ENCODE measurements at places on chromosomes 2 and 18.
A peak's percentile ranks its signal among the peaks of the same experiment; 100 is the strongest.

GRCh38 chr2:120331903-120332302, 14.0 kb upstream of the INHBB start:
- DNase-seq, result no peak

DNA sequence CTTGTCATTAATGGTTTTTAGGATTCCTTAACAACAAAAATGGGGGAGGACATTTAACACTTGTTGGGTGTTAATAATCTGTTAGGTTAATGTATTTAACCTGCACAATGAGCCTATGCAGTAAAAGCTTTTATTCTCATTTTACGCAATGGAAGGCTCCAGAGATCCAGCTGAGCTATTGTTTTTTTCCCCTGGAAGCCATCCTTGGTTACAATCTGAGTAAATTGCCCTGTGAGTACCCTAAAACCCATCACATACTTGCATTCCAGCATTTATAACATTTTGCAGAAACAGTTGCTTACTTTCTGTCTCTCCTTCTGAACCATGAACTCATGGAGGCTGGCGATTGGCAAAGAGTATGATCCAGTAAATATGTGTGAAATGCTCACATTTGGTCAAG, 30.2 kb upstream of the DOCK10 start:
- DNase-seq, result no peak

- DNase-seq, result no peak
Measured at GRCh38 chr2:42659609-42660008, 91.2 kb downstream of the MTA3 start.

DNA sequence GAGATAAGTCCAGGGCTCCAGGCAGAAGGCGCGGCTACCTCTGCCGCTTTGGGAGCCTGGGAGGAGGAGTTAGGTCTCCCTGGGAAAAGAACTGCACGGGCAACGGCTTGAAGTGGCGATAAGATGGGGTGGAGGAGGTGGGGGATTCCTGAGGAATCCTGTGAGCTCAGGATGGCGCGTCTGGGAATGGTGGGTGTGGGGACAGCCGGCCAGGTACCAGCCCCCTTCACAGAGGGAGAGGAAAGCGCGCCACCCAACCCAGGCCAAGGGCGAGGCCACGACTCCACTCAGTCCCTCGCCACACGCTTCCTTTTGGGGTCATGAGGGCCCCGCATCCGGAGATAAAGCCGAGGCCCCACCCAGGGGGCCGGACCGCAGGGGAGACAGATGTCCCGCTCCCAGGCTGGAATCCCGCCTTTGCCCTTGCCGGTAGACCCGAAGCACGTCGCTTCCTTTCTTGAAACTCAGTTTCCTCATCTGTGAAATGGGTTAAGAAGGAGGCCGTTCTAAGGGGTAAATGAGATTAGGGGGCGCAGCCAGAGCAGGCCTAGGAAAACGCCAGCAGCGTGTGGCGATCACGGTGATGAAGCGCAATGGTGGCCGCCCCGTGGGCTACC, 1.7 kb upstream of the CTDSP1 start:
- peak; percentile 46 for DNase-seq

DNA sequence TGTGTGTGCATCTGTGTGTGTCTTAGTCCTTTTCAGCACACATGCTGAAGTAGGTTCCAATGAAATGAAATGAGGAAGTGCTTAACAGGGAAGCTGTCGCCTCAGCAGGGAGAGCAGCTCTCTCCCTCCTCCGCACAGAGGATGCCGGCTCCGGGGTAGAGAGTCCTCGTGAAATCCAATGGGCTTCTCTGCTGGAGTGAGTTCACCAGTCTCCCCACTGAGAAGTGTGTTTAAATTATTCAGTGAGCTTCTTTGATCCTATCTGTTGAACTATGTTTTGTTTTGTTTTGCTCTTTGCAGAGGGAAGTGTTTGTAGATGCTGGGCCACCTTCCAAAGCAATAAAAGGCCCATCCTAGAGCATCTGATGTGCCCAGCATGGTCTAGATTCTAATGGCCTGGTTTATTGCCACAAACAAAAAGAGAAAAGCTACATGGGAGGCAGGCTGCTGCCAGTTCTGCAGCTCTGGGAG, 6.7 kb downstream of the PPP1R7 start:
- no peak for DNase-seq

DNA sequence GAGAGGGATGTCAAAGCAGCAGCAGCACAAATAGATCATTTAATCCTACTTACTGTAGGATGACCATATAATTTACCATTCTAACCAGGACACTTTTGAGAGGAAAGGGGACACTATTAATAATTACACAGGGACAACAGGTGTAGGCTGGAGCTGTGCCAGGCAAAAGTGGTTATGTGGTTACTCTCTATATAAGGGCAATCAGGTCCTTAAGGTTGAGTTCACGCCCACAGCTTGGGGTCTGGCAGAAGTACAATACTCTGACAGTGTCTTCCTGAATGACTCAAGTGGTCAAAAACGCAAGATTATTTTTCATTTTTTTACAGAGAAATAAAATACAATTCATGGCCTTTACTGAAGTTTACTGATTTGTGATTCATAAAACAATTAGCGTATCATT, 2.8 kb downstream of the PREPL start:
- DNase-seq, result peak; percentile 13

DNA sequence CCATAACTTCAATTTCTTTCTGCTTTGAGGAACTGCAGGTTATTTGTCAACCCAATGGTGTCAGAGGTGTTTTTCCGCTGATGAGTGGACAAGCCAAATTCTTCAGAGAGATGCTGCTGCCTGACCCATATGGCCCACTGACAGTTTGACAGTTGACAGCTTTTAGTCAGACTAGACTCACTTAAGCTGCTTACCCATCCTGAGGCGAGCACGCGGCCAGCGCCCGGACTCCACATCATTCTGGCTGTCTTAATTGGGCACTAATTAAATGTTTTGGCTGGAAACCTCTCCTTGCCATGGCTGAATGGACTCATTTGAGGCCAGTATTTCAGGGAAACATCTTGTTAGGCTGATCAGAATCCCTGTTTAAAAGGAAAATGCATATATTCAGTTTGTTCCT, 316.1 kb upstream of the FANCL start:
- DNase-seq, result no peak

DNA sequence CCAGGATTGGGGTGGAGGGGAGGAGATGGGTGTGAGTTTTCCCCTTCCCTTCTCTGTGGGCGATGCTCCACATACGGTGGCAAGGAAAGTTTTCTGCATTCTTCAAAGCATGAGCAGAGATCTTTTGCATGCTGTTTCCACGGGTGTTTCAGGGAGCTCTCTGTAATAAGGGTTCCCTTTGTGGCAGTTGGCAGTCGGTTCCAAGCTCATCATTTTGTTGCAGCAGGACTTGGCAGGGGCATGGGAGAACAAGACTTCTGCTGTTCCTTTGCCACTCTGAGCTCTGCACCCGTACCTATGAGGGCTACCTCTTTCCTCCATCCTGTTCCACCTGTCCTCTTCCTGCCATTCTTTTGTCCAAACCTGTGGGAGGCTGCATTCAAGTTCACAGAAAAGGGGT, 71.3 kb upstream of the SPRED2 start:
- DNase-seq, result no peak

DNA sequence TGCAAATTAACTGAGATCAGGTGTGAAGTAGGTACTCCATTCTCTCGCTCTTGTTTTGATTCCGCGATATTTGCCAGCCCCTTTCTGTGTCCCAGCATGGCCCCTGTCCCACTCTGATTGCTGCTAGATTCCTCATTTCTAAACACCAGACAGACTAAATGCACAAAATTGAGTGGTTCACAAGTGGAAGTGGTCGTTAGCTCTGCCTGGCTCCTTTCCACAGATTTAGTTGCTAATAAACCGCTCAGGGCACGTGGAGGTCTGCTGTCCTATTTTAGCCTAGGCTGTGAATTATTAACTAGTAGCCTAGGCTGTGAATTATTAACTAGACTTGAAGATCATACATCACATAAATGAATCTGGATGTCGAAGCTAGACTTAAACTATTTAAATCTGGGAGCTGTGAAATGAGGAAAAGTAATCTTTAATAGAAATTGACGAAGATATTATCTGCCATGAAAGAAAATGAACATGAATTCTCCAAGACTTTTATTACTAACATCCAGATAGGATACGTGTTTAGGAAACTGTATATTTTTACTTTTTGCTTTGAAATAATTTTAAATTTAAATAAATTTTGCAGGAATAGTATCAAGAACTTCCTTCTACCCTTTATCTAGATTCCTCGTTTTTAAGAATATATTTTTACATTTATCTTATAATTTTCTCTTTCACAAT, 3.7 kb downstream of the IL1RL2 start:
- DNase-seq, result no peak

DNA sequence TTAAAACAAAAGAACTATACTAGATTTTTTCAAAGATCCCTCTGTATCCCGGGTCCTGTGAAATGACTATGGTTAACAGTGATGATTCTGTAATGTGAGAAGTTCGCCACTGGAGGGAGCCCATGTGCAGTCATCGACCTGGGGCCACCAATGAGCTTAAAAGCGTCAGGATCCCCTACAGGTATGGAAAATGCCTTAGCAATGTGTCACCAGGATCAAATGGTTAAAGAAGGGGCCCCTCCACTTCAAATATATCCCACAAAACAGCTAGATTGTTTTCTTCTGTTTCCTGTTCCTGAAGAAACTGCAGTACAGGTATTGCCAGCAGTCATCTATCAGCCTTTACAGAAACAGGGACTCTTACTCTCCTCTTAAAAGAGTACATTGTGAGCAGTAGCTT, 15.3 kb downstream of the CHRNA1 start:
- peak; percentile 45 for DNase-seq

- DNase-seq, result no peak
Measured at GRCh38 chr2:196220671-196221070, 49.3 kb upstream of the STK17B start.

DNA sequence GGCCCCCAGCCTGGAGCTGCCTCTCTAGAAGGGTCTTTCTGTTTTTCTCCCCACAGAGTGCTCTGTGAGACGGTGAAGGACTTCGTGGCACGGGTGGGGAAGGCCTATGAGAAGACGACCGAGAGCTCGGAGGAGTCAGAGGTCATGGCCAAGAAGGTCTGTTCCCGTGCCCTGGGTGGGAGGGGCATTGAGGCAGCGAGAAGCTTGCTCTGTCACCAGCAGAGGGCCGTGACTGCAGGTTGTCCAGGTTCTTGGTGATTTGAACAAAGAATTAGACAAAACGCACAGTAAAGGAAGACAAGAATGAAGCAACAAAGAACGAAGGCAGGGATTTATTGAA, 93.9 kb downstream of the DGKD start:
- no peak for DNase-seq

DNA sequence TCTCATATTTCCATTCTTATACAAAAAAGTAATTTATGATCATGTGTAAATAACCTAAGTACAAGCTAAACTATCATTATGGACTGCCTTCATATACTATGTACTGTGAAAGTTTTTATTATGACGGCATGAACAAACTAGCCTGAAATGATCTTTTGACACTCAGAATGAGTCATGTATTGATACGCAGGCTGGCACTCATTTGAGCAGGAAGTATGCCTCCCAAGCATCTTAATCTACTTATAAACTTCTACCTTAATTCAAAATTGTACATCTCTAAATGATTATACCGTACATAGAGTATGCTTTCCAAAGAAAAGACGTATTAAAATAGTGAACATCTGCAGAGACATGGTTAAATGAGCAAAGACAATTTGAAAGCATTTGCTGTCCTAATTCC, 207.1 kb upstream of the SPOPL start:
- no peak for DNase-seq

- DNase-seq, result no peak
Measured at GRCh38 chr2:123521854-123522253, 503.2 kb upstream of the CNTNAP5 start.

GRCh38 chr2:167783261-167784083, 463.9 kb downstream of the STK39 start:
- no peak for DNase-seq

- DNase-seq, result no peak
Measured at GRCh38 chr2:154794406-154794805, 95.9 kb downstream of the KCNJ3 start.

GRCh38 chr2:68404164-68404563, 39.1 kb downstream of the PLEK start:
- no peak for DNase-seq

DNA sequence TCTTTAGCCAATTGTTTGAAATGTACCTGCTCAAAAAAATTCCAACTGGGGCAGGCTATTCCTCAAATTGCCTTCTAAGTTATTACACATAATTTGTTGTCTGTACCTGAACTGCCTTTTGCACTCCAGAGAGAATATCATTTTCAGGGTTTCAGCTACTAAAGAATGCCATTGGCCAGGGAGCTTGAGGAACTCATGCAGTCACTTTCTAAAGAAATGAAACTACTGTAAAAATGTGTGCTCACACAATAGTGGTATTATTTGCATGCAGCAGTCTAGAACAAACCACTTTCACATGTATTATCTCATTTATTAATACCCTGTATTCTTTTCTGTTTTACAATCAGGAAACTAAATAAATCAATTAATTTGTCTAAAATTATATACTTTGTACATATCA, 152.2 kb downstream of the PID1 start:
- no peak for DNase-seq

DNA sequence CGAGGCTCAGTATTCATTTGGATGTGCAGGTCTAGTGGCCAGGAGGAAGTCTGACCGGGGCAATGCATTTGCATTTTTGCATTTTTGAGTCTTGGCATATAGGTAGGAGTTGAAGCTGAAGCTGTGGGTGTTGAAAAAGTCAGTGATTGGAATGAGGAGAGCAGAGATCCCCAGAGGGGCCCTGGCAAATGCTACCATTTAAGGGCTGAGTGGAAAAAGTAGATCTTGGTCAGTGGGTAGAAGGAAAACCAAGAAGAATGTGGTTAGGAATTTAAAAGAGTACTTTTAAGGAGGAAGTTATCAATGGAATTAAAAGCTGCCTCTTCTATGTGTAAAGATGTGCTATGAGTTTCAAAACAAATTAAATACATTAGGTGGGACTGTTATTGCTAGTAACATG, 143.0 kb downstream of the ZEB2 start:
- DNase-seq, result no peak

DNA sequence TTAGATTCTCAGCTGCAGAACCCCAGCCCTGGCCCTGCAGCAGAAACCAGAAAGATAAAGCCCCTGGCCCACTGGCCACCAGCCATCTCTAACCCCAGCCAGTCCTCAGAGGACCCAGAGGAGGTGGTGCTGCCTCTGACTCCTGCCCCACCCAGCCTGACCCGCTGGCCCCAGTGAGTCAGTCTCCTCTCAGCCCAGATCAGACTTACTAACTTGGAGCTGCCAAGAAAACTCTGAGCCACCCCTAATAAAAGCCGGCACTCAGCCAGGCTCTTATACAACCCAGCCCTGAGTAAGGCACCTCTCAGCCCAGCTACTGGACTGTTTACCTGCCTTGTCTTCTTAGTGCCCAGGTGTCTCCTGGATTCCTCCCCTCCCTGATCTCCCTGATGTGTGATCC, 2.0 kb downstream of the SLC14A2 start:
- DNase-seq, result no peak

GRCh38 chr2:15201009-15201408, 360.1 kb downstream of the NBAS start:
- no peak for DNase-seq

DNA sequence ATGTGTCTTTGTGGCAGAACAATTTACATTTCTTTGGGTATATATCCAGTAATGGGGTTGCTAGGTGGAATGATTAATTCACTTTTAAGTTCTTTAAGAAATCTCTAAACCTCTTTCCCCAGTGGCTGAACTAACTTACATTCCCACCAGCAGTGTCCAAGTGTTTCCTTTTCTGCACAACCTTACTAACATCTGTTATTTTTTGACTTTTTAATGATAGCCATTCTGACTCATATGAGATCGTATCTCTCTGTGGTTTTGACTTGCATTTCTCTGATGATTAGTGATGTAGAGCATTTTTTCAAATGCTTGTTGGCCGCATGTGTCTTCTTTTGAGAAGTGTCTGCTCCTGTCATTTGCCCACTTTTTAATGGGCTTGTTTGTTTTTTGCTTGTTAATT, 43.1 kb upstream of the PTH2R start:
- no peak for DNase-seq

- no peak for DNase-seq
Measured at GRCh38 chr2:236558993-236559978, 10.3 kb upstream of the ACKR3 start.
